ENCODE measurements at places on chromosomes 7 and 10. TPM values are rescaled to one million over a fixed set of nuclear protein-coding genes. Genes with fewer than 3 reads are reported as not detected.

DNA sequence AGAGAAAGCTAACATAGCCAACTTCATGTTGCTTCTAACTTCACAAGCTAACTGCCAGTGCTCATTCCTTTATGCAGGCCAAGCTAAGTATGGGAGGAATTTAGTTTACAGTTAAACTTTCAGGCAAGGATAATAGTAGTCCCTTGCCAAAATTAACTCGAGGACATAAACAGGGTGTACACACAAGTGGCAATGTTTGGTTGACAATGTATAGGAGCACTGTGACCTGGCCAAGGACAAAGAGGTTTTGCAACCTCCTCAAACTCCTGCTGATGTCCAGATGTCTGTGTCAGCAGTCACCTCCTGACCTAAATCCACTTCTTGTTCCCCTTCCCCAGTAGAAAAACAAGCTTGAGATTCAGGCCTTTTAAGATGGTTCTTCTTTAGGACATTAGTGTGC, 494.6 kb upstream of the KLF6 start:
- no peak for DNase-seq

DNA sequence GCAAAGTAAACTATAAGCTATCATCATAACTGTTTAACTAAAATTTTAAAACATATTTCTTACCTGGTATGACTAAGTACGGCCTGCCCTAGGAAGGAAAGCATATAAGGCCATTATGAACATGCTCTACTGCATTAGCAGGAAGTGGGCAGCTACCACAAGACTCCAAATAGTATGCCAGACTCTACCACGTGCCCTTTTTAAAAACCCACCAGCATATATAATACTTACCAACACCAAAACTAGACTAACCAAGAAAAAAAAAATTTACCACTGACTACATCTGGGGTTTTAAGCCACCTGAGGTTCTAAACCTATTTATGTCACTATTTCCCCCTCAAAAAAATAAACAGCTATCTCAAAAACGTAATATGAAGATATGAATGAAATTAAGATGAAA, 30.1 kb downstream of the NUDCD3 start:
- no peak for DNase-seq

- DNase-seq: no peak
Measured at GRCh38 chr7:34138483-34138882, 233.1 kb downstream of the BMPER start.

- DNase-seq: no peak
Measured at GRCh38 chr10:24988831-24989640, 26.9 kb downstream of the ENKUR start.

GRCh38 chr7:78020874-78021249, 222.3 kb downstream of the PHTF2 start:
- DNase-seq: no peak

DNA sequence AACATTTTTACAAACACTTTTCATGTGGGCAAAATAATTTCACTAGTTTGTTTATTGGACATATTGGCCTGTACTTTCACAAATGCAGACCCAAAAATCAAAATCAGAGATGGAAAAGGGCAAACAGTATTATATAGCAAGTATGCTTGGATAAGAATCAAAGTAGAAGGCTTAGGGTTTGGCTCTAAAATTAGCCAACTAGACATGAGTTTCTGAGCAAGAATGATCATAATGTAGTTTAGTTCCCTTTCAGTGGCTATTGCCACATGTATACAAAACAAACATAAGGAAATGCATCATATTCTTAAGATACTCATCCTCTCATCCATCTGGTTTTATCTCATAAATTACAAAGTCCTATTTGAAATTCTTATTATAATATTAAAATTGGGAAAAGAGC, 132.5 kb downstream of the IMMP2L start:
- DNase-seq: no peak

GRCh38 chr10:122510326-122510725, 49.0 kb downstream of the HTRA1 start:
- no peak for DNase-seq

- DNase-seq: no peak
Measured at GRCh38 chr7:517774-518629, 1.6 kb downstream of the PDGFA start.

DNA sequence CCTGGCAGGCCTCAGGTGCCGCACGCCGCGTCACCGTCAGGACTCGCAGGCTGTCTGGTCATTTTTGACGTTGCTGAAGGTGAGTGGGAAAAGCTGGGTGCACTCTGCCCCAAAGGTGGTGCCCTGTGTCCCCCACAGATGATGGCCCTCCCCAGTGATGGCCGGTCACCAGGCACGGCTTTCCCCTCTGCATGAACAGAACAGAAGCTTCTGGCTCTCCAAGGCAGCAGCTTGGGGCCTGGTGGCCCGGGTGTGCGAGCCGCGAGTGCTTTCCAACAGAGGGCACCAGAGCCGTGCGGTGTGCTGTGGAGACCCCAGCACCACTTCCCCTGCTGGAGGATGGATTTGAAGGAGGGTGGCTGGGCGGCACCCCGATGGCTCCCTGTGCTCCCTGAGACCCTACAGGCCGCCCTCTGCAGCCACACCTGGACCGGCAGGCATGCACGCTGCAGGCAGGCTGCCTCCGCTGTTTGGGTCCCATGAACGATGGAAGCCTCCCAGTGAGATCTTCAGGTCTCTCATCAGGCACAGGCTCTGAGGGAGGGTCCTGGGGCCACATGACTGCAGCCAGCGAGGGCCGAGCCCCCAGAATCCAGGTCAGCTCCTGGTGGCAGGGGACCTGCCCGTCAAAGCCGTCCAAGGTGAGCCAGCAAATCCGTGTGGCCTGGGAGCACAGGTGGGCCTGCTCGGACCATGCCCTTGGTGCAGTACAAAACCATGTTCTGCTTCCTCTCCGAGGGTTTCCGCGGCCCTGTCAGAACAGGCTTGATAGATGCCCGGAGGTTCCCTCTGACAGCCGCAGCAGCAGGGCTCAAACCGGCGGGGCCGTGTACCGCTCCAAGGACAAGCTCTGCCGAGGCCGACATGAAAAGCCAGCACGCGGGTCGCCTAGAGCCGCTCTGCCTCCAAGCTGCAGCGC, 195.4 kb downstream of the EBF3 start:
- peak; percentile 57 for DNase-seq

DNA sequence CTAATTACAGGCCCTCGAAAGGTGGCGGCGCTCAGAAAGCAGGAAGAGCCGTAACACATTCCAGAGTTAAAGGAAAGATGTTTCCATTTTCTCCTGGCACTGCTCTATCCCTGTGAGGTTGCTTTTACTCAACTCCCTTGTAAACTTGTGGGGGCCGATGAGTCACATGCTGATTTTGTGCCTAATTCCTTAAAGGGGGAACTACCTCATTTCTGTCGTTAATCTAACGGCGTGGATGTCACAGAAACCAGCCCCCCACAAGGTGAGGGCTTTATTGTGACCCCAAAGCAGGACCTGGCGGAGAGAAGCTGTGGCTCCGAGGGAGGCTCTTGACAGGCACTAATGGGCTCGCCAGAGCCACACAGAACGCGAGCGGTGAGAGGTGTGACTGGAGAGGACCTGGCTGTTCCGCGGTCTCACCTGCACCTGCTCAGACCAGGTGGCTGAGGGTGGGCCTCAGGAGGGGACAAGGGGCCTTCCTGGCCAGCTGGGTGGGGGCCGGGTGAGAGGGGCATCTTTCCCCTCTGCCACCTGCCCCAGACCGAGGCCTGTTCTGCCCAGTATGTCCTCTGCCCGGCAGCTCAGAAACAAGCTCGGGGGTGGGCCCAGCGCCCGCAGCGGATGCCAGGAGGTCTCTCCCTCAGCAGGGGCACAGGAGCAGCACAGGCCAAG, 50.9 kb downstream of the CALML3 start:
- DNase-seq: no peak

DNA sequence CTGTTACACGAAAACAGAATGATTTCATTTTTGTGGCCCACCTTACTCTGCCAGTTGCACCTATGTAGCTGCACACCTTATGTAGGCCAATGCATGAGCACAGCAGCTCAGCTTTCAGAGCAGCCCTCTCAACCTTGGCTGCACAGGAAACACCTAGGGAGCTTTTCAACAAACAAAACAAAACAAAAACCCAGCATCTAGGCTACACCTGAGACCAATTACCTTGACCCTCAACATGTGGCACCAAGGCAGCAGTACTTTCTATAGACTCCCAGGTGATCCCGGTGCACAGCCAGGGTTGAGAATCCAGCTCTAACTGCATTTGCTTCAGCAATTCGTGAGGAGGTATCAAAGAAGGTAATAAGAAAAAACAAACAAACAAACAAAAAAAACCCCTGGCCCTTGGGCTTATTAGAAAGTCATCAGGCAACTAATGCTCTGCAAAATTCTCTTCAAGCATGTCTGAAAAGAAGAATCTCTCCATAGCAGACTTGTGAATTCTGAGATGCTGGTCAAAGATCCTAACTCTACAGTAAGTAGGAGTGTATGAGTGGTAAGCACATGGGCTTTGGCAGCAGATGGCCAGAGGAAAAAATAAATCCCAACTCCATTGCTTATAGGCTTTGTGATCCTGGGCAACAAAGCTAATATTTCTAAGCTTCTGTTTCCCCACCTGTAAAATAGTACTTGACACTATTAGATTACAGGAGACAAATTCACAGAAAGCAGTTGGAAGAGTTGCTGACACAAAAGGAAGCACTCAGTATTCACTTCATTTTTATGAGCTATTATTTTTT, 113.4 kb upstream of the NOBOX start:
- no peak for DNase-seq

DNA sequence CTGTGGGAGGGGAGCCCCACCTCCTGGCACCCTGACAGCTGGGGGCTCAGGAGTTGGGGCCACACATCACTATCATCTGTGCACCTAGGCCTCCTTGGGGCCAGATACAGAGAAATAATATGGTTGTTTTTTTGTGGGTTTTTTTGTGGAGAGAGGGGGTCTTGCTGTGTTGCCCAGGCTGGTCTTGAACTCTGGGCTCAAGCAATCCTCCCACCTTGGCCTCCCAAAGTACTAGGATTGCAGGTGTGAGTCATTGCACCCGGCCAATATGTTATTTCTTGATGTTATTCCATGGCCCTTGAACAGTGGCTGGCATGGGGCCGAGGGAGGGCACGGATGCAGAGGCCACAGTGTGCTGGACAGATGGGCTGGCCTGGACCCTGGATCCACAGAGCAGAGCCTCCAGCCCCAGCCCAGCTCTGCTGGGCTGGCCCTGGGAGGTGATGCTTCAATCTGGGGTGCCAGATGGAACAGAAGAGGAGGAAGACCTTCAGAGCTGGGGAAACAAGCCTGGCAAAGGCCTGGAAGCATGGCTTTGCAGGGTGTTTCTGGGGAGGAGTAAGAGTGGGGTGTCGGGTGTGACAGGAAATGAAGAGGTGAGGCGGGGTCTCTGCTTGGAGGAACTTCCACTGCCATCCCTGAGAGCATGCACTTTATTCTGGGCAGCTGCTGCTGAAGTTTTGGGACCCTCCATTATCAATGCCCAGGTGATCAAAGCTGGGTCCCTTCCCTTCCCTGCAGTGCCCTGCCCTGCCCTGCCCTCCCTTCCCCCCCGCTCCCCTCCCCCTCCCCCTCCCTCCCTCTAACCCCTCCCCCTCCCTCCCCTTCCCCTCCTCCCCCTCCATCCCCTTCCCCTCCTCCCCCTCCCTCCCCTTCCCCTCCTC, 3.7 kb upstream of the FZD9 start:
- no peak for DNase-seq

DNA sequence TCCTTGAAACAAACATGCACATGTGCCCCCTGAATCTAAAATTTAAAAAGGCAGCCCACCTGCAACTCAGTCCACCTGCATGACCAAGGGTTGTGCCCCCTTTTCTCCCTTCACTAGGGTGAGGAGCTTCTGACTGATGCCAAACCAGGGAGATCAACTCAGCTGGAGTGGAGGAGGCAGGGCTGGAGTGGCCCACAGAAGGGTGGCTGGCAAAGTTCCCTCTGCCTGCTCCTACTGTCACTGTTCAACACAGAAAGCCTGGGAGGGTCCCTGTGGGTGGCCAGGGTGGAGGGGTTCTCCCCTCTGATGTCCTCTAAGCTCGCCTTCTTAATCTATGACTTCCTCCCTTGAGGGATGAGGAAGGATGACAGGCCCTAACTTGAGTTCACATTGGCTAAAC, 55.7 kb upstream of the ANTXRL start:
- no peak for DNase-seq

DNA sequence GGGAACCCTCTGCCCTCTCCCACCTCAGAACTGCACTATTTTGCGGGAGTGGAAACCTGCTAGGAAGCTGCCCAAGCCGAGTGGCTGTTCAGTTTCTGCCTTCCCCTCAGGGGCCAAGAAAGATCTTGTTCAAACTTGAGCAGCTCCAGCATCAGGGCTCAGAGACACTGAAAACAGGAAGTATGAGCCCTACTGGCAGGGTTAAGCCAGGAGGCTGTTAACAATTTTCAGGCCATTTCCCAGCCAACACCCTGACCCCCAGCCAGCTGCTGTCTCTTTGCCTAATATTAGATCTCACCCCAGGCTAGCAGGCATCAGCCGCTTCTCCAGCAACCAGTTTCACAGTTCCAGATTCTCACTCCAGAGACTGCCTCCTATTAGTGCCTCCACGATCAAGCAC, 9.2 kb downstream of the PLAU start:
- no peak for DNase-seq

GRCh38 chr7:140686921-140687320, 9.6 kb upstream of the NDUFB2 start:
- no peak for DNase-seq

DNA sequence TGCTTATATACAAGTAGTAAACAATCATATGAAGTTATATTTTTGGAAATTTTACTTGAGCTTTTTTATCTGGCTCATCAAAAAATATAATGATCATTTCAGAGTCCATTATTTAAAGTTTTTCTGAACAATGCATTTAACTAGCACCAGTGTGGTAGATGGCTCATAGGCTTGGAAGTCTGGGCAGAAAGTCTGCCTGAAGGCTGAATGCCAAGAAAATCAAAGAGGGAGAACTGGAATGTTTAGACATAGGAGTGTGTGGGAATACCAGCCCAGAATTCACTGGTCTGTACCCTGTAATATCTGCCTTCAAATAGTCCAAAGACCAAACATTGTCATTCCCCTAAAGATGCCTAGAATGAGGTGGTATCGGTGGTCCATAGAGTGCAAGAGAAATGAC, 40.3 kb upstream of the ANK3 start:
- DNase-seq: no peak

The FZD1 gene
- total RNA-seq: 38.7 TPM

- no peak for DNase-seq
Measured at GRCh38 chr7:44615149-44615611, 8.8 kb downstream of the OGDH start.

Measured in endothelial cell (in vitro differentiated cells).